ENCODE measurements at places on chromosomes 2 and 18.

DNA sequence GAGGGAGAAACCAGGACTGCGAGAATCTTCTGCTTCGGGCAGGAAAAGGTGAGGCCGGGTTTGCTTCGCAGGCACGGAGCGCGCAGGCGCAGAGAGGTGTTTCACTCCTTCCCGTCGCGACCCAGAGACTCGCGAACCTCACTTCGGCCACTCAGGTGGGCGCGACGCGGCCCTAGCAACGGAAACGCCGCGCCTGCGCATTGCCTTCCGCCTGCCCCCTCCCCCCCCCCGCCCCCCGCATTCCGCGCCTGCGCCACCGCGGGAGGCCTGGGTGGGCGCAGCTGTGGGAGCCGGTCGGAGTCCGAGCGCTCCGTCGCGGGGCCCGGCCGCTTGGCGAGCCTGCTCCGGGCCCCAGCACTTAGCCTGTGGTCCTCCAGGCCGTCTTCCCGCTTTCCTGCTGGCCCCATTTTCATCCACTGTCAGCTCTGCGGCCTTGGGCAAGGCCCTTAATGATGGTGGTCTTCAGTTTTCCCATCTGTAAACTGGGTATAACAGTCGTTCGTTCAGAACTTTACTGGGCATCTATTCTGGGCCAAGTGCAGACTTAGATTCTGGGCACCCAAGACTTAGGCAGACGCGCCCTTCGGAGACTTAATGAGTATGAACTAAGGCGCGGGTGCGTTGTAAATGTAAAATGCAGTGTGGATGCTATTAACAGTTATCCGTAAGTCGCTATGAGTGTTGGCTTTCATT lies 62.1 kb upstream of the ACKR3 start:
- H3K4me3 ChIP-seq, result peak overlapping the region; percentile 59
- no peak overlapping the region for H3K27ac ChIP-seq
- H3K27me3 ChIP-seq, result peaks cover 24% of the 10 kb centered on the region
- H3K36me3 ChIP-seq, result no peaks in the 10 kb centered on the region

GRCh38 chr18:21820033-21820810 lies 79.6 kb downstream of the MIB1 start:
- peaks cover 59% of the 10 kb centered on the region for H3K36me3 ChIP-seq
- no peak overlapping the region for H3K27ac ChIP-seq
- no peak overlapping the region for H3K4me3 ChIP-seq
- H3K4me1 ChIP-seq, result no peaks in the 10 kb centered on the region
- no peak for DNase-seq

DNA sequence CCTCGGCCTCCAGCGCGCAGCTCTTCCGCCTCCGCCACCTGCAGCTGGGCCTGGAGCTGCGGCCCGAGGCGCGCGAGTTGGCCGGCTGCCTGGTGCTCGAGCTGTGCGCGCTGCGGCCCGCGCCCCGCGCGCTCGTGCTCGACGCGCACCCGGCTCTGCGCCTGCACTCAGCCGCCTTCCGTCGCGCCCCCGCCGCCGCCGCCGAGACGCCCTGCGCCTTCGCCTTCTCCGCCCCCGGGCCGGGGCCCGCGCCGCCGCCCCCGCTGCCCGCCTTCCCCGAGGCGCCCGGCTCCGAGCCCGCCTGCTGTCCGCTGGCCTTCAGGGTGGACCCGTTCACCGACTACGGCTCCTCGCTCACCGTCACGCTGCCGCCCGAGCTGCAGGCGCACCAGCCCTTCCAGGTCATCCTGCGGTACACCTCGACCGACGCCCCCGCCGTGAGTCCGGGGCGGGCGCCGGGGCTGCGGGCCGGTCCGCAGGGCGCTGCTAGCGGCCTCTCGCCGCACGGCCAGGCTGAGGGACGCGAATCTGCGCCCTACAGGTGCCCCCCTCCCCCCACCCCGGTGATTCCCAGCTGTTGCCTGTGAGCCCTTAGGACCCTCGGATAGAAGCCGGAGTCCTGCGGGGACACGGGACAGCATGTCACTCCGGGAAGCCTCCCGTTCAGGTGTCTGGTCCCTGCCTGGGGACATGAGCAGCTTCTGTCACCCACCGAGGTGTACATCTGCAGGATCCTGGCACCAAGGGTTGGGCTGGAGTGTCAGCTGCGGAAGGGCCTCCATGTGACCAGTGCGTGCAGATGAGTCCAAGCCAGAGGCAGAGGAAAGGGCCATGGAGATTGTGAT lies 616 bp downstream of the RNPEPL1 start:
- peaks cover 16% of the 10 kb centered on the region for H3K36me3 ChIP-seq
- H3K4me3 ChIP-seq, result peak overlapping the region; percentile 85
- DNase-seq, result peak; percentile 61
- H3K27me3 ChIP-seq, result no peaks in the 10 kb centered on the region
- H3K4me1 ChIP-seq, result peaks cover 63% of the 10 kb centered on the region

- no peaks in the 10 kb centered on the region for H3K4me1 ChIP-seq
- no peak overlapping the region for H3K4me3 ChIP-seq
- DNase-seq, result no peak
- H3K36me3 ChIP-seq, result no peaks in the 10 kb centered on the region
- H3K27me3 ChIP-seq, result no peaks in the 10 kb centered on the region
- H3K27ac ChIP-seq, result no peak overlapping the region
These were observed 905.6 kb downstream of the TSN start for GRCh38 chr2:122660786-122661634.

- no peak for DNase-seq
- H3K36me3 ChIP-seq, result no peaks in the 10 kb centered on the region
- no peaks in the 10 kb centered on the region for H3K4me1 ChIP-seq
- no peak overlapping the region for H3K27ac ChIP-seq
These were observed 678.0 kb upstream of the CDH2 start for GRCh38 chr18:28854964-28855363.

DNA sequence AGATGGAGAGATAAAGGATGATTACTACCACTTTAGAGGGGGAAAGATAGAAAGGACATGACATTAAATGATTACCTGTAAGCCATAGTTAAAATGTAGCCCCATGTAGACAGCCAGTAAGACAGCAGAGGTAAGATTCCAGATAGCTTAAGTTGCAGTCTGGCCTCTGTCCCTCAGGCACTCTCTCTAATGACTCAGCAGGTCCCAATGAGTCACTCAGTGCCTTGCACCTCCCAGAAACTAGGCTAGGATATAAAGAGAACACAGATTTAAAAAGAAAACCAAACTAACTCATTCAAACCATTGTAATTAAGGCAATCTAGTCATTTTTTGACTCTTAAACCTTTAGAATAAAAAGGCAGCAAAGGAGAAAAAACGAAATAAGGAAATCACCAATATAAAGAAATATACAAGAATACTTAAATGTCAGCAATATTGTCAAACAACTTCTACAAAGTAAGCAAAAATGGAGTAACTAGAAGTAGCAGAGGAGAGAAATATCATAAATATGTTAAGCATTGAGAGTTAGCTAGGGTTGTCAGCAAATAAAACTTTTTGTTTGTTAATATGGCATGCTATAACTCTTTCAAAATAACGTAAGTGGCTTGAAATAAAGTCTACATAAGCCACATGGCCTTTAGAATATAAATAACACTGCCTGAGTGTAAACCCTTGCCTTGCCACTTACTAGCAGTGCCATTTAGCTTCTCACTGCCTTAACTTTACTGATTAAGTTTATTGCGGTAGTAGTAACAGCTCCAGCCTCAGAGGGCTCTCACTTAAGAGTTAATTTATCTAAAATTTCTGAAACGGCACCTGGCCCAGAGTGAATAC lies 48.5 kb downstream of the SOCS6 start:
- H3K4me1 ChIP-seq, result no peaks in the 10 kb centered on the region
- no peaks in the 10 kb centered on the region for H3K27me3 ChIP-seq
- no peak overlapping the region for H3K4me3 ChIP-seq

GRCh38 chr2:220269367-220269766 lies 641.9 kb downstream of the SLC4A3 start:
- no peak overlapping the region for H3K4me3 ChIP-seq
- no peaks in the 10 kb centered on the region for H3K4me1 ChIP-seq
- no peaks in the 10 kb centered on the region for H3K27me3 ChIP-seq

GRCh38 chr18:80229766-80230745 lies 17.3 kb downstream of the PARD6G start:
- no peaks in the 10 kb centered on the region for H3K36me3 ChIP-seq
- H3K4me1 ChIP-seq, result no peaks in the 10 kb centered on the region
- H3K4me3 ChIP-seq, result no peak overlapping the region
- DNase-seq, result no peak
- H3K27me3 ChIP-seq, result peaks cover 5% of the 10 kb centered on the region

DNA sequence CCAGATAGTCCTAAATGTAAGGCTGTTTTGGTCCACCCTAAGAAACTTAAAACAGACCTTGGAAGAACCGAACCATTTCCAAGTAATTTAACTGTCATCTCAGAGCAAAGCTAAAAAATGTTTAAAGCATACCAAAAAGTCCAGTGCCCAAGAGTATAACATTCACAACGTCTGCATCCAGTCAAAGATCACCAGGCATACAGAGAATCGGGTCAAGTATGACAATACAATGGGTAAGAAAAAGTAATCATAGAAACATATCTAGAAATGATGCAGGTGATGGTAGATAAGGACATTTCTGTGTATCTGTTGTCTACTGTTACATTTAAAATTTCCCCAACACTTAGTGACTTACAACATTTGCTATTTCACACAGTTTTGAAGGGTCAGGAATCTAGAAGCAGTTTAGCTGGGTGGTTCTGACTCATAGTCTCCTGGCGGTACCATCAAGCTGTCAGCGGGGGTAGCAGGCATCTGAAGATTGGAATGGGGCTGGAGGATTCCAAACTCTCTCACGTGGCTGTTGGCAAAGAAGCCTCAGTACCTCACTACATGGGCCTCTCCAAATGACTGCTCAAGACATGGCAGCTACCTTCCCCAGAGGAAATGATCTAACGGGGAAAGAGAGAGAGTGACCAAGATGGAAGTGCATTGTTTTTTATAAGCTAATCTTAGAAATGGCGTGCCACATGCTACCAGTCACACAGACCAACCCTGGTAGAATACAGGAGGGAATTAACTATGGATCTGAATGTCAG lies 36.6 kb upstream of the DYNC2LI1 start:
- no peaks in the 10 kb centered on the region for H3K36me3 ChIP-seq
- H3K4me1 ChIP-seq, result no peaks in the 10 kb centered on the region
- no peak overlapping the region for H3K4me3 ChIP-seq
- DNase-seq, result no peak
- H3K27me3 ChIP-seq, result peaks cover 19% of the 10 kb centered on the region

- H3K27ac ChIP-seq, result no peak overlapping the region
- DNase-seq, result no peak
- H3K27me3 ChIP-seq, result no peaks in the 10 kb centered on the region
- H3K36me3 ChIP-seq, result peaks cover 5% of the 10 kb centered on the region
These were observed 69.0 kb downstream of the BABAM2 start for GRCh38 chr2:27959496-27959895.

All from activated B cell treated with CpG ODN at 0.5 μM for 24 hours (primary cell).